Activated CD4-positive, alpha-beta T cell treated with anti-CD3 and anti-CD28 coated beads, Interleukin-2, amount 50 U/mL, for 16 hours (primary cell): ENCODE measurements at places on chromosomes 2 and 18.

DNA sequence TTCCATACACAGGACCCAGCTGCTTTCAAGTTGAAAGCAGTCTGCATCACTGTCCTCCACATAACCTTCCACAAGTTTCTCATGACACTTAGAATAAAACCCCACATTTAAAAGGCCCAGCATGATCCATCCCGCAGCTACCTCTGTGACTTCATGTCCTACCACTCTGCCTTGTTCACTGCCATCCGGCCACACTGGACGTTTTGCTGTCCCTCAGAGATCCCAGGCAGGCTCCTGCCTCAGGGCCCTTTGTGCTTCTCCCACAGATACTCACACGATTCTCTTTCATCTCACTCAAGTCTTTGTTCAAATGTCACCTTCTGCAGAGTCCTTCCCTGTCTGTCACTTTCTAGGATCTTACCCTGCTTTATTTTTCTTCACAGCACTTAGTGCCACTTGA, 232.9 kb upstream of the BOD1L2 start:
- no peak for DNase-seq

DNA sequence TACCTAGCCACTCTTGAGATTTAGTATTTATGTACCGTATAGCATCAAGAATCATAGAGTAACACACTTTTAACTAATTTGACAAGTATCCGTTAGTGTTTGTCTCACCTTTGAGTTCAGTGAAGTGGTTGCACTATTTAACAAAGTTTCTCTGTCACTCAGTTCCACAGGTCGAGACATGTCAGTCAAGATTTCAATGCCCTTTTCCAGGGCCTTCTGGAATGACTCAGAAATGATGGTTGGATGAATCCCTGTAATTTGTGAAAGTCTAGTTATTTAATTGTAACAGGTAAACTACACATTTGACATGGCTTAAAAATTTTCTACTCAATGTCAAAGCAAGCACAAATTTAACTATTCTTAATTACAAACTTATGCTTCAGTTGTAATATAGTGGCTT, 9.7 kb downstream of the CCT4 start:
- no peak for DNase-seq

GRCh38 chr2:200125444-200126284, 170.3 kb downstream of the MAIP1 start:
- DNase-seq = no peak

- no peak for DNase-seq
Observed at GRCh38 chr2:75500633-75501032, 60.1 kb downstream of the EVA1A start.

GRCh38 chr18:24214144-24214543, 75.3 kb downstream of the CABYR start:
- no peak for DNase-seq

GRCh38 chr2:27496357-27497287, at the start of gene GCKR:
Gene GCKR (plus strand): TSS chr2:27496839. CDS start chr2:27496905, 66 bp downstream.
- DNase-seq = no peak

DNA sequence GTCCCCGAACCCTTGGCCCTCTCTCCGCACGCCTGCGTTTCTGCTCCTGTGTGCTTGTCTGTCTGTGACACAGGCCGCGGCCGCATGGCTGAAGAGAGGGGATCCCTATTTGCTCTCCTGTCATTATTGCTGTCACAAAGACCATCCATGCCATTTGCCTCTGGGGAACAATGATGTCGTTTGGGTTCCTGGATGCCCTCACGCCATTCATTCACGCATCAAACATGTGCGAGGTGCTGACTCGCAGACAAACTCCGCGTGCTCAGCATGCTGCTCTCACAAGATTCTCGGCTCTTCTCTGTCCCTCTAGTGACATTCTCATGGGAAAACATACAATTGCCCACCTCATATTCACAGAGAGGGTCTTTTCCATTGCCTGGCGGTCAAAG, 67.8 kb downstream of the ASB1 start:
- DNase-seq = no peak

DNA sequence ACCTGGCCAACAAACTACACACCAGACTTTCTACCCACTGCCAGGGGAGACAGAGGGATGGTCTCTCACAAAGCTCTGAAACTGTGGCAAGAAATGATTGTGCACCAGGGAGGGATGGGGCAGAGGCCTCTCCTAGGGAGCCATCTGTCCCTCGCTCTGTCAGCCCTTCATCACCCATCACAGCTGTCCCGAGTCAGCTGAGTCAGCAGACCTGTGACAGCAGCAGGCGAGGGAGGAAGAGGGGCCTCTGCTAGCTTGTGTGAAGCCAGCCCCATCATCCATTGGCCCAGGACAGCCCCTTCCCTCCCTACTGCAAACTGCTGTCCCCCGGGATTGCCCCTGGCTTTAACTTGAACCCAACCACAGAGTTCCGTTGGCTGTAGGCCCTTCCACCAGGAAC, 5.0 kb downstream of the SH2D6 start:
- no peak for DNase-seq

GRCh38 chr2:31238906-31239592, 5.1 kb downstream of the EHD3 start:
- no peak for DNase-seq

DNA sequence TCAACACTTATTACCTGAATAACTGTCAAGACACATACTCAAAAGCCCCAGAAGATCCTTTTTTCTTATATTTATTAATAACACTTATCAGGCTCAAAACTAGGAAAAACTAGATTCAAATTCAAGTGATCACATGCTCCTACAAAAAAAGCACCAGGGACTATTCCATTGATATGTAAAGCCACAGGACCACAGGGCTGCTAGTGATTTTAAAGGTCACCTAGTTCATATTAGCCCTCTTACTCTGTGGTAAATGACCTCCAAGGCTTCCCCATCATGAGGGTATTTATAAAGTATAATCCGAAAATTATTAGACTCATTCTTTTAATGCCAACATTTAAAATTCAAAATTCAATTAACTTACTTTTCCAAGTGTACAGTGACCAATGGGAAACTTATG, 52.5 kb downstream of the LRPPRC start:
- no peak for DNase-seq

DNA sequence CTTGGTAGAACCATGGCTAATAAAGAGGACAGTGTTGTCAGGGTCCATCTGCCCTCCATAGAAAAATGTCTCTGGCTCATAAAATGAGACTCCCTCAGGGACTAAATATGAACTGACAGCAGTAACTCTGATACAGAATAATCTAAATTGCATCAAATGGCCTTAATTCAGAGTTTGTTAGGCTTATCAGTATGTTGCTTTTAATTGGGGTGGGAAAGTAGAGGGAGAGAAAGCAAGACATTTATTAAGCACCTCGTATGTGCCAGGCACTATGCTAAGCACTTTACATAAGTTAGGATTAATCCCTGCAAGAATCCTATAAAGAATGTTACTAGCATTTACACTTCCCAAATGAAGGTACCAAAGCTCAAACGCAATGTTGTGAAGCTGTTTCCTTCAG, 115.2 kb downstream of the MMADHC start:
- no peak for DNase-seq

- no peak for DNase-seq
Observed at GRCh38 chr2:190840569-190841172, 40.0 kb upstream of the GLS start.

DNA sequence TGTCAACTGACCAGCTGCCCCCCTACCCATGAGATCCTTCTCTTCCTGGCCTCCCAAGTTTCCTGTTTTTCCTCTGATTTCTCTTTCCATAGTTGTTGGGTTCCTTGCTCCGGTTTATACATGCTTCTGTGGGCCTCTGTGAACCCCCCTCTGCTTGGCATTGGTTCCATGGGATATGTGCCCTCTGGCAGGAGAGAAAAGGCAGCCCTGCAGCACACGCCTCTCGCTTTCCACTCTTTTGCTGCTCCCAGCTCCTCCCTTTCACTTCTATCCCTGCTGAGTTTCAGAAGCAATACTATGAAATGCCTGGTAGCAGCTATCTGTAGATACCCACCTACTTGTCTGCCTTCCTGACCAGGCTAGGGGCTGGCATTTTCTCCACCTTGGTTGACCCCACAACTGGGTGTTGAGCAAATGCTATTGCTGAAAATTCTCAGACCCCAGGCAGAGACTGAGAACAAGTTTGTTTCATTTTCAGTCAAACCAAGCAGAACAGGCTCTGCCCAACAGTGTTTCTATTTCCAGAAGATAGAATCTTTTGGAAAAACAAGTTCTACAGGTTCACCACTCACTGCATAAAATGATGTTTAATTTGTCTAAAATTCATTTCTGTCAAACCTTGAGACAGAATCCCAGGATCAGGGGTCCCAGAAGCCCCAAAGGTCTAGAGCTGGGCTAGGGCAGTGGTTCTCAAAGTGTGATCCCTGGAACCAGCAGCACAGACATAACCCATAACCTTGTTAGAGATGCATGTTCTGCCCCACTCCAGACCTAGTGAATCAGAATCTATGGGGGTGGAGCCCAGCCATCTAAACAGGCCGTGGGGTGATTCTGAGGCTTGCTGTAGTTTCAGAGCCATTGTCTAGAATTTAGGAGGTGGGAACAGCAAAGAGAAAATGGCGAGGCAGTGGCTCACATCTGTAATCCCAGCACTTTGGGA, 13.4 kb downstream of the CAPG start:
- no peak for DNase-seq

- no peak for DNase-seq
Observed at GRCh38 chr2:169673106-169673505, 21.1 kb downstream of the CFAP210 start.

DNA sequence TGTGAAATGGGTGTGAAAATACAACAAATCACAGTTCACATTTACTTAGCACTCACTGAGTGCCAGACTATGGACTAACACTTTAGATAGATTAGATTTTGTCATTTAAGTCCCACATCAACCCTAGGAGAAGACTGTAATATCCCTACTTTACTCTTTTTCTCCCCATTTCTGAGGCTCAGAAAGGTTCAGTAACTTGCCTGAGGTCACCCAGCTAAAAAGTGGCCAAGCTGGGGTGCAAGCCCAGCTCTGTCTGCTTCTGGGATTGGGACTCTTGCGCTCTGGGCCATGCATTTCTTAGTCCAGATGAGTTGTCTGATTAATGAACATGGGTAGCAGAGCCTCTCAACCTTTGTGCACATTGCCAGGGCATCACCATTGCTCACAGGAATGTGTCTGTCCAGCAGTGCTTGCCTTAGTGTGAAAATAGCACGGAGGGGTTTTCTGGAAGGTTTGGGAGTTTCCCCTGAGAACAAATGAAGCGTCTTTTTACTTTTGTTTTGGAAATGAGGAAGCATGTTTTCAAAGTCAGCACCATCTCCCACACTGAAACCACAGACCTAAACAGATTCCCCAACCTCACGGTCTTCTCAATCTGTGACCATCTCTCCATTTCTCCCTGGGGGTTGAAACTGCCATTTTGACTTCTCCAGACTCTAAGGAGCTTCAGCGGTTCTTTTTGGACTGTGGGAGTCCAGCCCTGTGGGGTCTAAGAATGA, 31.9 kb downstream of the NRP2 start:
- no peak for DNase-seq

DNA sequence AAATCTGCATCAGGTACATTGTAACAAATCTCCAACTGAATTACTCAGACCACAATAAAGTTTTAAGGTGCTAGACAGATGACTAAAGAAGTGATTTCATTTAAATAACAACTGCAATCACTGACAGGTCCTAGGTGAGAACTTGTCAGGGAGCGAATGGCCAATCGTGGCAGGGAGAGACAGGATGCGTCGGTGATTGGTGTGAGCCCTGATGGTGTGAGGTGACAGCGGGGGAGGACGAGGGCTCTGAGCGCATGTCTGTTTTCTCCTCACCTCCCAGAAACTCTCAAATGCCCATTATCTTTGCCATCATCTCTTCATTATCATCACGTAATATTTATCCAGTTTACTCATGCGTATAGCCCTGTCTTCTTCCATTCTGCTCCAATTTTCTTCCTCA, 207.9 kb upstream of the LYPD1 start:
- no peak for DNase-seq

GRCh38 chr2:173874894-173875237, 90.3 kb downstream of the SP3 start:
- DNase-seq = no peak

DNA sequence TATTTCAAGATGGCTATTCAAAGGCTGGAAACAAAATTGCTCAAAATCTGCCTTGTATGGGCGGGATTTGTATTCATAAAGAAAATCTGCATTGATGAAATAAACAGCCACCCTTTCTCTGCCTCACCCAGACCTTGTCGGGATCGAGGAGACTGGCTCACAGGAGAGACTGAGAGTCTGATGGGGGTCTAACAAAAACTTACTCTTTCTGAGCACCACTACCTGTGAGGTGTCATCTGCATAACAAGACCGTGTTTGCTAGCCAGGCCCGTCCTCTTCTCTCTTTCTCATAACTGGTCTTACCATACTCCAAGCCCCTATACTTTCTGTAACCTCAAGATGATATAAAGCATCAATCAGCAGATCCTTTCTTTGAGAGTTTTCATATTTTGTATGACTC, 115.6 kb downstream of the INO80D start:
- no peak for DNase-seq

GRCh38 chr18:32893915-32894314, 121.1 kb upstream of the KLHL14 start:
- DNase-seq = no peak

- DNase-seq = peak; percentile 26
Observed at GRCh38 chr2:169546756-169547155, 26.9 kb downstream of the FASTKD1 start.

- DNase-seq = no peak
Observed at GRCh38 chr2:1598041-1598710, 146.1 kb downstream of the PXDN start.

DNA sequence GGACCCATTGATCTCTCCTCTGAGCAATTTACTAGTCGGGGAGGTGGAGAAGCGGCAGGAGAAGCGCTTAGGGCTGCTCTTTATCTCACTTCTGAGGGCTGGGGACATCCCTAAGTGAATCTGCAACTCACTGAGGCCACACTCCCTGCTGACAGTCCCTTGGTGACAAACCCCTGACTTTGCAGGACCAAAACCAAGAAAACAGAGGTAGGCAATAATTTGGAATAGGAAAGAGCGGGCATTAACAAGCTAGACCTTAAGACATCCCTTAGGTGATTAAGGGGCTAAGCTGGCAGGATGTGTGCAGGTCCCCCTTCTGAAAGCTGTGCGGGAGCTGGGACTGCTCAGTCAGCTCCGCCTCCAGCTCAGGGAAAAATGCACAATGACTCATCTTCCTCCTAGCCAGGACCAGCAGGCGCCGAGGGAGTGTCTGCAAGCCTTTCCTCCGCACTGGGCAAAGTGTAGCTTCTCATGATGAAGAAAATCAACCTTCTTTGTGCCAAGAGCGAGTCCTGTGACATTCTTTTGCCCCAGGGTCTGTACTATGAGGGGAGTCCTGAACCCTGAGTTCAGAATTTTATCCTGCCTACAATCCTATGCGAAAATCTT, 63.3 kb downstream of the BOD1L2 start:
- no peak for DNase-seq

GRCh38 chr2:234476766-234477165, 20.1 kb downstream of the ARL4C start:
- no peak for DNase-seq

- DNase-seq = peak; percentile 93
Observed at GRCh38 chr2:97697252-97698235, 15.8 kb upstream of the ZAP70 start.

- DNase-seq = no peak
Observed at GRCh38 chr2:129821445-129821844, 158.0 kb upstream of the RAB6C start.
